ENCODE measurements at places on chromosomes 16 and 17.

GRCh38 chr16:56423584-56424403, 1.6 kb downstream of the AMFR start:
- DNase-seq: no peak

GRCh38 chr17:78709119-78709681, 72.9 kb downstream of the CYTH1 start:
- DNase-seq: peak; percentile 68

DNA sequence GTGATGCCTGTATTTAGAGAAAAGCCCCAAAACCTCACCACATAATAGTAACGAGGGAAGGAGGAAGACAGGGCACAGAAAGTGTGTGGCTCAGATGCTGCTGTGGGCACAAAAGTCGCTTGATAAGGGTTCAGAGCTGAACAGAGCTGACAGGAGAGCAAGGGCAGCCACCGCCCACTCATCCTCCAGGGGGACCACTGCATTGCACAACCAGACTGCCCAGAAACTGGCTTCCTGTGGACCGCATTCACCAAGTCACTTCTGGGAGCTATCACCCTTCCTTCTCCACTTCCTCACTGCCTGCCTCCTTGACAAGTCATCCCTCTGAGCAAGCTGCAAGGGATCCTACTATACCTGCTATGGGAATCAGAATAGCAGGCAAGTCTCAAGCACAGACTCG, 512.4 kb upstream of the CDH11 start:
- no peak for DNase-seq

- no peak for DNase-seq
Observed at GRCh38 chr17:68451670-68452354, 5.5 kb downstream of the WIPI1 start.

GRCh38 chr16:75148311-75149195, at the start of gene ZFP1:
TSS of gene ZFP1 (plus strand) at chr16:75148524. CDS start at chr16:75152952, 4,428 bp downstream.
- DNase-seq: peak; percentile 97

- no peak for DNase-seq
Observed at GRCh38 chr17:58278661-58279015, 2.1 kb downstream of the MPO start.

DNA sequence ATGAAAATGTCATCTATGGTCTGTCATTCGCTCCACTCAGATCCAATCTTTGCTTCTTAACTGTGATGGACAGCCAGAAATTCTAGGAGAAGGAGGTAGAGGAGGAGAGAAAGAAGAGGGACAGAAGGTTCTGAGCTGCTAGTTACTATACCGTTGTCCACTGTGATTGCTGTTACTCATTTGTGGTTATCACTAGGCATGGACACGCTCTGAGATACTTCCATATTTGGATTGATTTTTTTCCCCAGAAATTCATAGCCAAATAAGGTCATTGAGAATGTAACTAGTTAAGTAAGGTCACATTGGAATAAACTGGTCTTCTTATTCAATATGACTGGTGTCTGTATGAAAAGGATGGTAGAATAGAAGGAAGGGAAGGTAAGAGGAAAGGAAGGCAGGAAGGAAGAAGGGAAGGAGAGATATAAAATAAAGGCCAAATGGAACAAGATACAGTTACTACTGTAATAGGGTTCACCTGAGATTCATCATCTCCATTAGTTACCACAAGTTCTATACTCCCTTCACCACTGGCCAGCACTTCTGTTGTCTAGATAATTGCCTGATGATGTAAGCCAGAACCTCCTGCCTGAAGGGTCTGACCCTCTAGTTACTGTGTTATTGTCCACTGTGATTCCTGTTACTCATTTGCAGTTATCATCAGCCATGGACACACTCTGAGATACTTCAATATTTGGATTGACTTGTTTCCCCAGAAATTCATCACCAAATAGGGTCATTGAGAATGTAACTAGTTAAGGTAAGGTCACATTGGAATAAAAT, 2.9 kb downstream of the KRTAP9-7 start:
- no peak for DNase-seq

Data from activated CD4-positive, alpha-beta T cell treated with anti-CD3 and anti-CD28 coated beads, Interleukin-2, Interleukin-6, amounts not matched to agents 100 ng/mL and 50 ng/mL, durations not matched to agents 16 hours and 8 hours (primary cell).